Posterior cingulate gyrus (tissue), 11 donors: ENCODE measurements at places on chromosomes 7 and 10.

- no peak for DNase-seq
Observed at GRCh38 chr7:114086914-114087652, 168.3 kb upstream of the PPP1R3A start.

DNA sequence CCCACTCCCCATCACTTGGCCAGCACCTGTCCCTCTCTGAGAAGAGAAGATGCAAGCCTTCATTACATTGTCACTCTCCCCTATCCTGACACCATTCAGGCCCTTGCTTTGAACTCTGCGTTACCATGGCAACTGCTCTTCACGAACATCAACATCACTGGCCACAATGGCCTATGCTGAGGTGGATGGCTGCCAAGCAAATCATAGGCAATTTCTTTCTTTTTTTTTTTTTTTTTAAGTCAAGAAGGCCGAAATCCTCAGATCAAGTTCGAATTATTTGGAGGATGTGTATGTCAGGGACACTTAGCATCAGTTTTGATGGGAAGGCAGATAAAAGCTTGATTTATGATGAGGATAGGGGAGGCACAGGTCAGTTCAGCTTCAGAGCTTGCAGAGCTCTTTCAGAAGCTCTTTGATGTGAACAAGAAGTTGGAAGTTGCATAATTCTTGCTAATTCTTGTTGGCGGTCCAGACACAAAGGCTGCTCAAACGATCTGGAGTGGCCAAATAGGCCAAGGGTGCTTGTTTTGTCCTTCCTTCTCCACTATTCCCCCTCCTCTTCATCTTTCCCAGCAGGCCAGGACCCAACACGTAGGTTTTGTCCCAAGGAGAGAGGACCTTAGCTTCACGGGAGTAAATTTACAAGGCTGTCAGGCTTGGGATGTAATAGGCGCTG is 179.9 kb upstream of the NPVF start:
- DNase-seq = no peak

- no peak for DNase-seq
Observed at GRCh38 chr10:4267086-4267773, 482.2 kb upstream of the KLF6 start.

DNA sequence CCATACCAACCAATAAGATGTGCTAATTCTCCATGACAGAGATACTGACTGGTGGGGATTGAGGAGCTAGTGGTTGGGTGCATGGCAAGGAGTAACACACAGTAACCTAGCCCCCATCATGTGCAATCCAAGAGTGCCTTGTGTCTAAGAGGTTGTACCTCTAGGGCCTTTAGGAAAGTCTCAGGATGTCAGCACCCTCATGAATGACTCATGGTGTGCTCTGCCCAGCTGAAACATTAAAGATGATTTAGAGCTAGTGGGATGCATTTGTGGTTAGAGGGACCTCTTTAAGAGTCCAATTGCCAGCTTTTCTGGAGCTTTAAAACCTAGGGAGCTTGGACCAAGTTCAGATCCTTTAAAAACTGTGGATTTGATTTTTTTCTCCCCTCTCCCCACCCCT is 181.1 kb downstream of the HERPUD2 start:
- no peak for DNase-seq

- DNase-seq = peak; percentile 90
Observed at GRCh38 chr10:58963723-58964124, 212.7 kb upstream of the PHYHIPL start.

DNA sequence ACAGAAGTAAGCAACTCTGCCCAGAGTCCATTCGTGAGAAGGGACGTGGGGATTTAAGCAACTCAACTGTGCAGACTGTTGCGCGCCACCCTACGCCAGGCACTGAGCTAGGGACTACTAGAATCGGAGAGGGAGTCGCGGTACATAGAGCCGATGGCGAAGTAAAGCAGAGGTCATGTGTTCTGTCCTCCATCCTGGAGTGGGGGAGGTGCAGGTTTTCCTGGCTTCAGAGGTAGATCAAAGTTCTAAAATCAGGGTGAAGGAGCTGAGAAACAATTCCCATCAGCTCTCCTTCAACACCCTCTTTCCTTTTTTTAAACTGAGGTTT is 23.2 kb downstream of the SLC35G1 start:
- DNase-seq = no peak

GRCh38 chr7:25385506-25386136 is 157.3 kb upstream of the NPVF start:
- DNase-seq = no peak

DNA sequence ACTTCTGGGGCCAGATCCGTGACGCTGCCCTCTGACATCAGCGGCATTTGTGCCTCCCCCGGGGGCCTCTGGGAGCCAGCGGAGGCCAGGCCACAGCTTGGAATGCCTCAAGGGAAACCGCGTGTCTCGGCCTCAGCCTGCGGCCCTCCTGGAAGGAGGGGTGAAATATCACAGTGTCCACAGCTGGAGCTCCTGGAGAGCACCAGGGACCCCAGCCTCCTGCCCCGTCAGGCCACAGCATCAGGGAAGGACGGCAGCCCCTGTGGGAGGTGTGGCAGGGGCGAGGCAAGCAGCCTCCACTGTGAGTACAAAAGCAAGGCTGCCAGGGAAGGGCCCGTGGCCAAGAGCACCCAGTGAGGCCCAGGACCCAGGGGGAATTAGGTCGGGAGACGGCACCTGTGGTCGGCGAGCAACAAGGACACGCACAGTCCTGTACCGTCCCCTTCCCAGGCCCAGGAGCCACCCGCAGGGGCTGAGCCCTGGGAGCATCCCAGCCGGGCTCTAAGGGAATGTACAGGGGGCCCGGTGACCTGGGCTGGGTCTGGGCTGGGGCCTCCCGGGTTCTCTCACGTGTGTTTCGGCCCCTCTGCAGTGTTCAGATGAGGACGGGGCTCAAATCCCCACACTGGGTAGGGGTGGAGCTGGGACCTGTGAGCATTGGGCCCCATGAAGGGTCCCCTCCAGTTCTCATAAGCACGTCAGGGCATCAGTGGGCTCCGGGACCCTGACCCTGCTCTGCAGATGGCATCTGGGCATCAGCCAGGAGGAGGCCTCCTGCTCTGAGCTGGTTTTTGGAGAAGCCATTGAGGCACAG is 18.7 kb upstream of the KNDC1 start:
- no peak for DNase-seq

DNA sequence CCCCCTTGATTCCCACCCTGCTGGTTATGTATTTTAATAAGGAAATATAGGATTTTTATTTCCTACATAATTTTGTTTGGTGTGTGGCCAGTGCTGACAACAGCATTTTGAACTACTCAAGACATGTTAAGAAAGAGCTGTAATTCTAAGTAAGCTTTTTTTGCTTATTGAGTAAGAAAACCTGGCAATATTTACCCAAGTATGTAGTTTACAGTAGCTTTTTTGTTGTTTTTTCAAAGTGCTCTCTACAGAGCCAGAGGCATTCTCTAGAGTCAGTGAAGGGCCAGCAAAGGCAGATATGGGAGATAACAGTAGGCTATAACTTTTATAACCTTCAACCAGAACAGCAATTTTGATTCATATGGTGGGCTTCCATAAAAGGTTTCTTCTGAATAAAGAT is 63.2 kb upstream of the TMEM168 start:
- DNase-seq = no peak

GRCh38 chr10:30357075-30357801 is 8.2 kb upstream of the MTPAP start:
- DNase-seq = no peak

- no peak for DNase-seq
Observed at GRCh38 chr7:28217143-28217542, 36.5 kb upstream of the JAZF1 start.

DNA sequence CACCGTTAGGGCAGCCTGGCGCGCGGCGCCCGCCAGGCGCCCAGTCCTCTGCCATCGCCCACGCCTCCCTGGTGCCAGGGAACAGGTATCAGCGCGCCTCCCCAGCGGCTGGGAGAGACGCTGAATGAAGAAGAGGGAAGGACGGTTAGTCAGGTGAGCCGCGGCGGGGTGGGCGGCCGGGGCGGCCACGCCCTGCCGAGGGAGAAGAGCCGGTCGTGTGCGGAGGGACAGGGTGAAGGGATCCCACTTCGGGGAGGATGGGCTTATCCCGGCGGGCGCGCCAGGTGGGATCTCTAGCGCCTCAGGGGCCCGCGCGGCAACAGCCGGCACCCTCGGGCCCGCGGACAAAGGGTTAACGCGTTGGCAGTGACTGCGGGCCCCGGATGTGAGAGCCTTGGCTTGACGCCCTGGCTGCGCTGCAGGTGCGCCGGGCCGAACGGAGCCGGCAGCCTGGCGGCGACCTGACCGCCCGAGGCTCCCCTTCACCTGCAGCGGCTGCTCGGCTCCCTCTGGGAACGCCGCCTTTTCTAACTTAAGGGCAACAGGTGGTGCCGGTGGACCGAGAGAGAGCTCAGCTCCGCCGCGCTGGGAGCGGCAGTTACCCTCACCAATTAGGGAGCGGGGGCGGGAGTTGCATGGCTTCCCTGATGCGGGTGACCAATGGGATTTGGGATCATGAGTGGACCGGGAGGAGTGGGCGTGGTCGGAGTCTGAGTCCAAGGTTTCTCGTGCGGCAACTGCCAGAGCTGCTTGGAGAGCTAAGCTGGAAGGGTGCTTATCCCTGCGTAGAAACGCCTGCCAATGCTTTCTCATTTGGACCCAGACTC is at the start of gene ARL4A:
Gene ARL4A, plus strand, starts transcription at position 743 of the 827 bp plus-strand sequence. CDS start 622 bp downstream, outside the sequence.
- DNase-seq = peak; percentile 98

DNA sequence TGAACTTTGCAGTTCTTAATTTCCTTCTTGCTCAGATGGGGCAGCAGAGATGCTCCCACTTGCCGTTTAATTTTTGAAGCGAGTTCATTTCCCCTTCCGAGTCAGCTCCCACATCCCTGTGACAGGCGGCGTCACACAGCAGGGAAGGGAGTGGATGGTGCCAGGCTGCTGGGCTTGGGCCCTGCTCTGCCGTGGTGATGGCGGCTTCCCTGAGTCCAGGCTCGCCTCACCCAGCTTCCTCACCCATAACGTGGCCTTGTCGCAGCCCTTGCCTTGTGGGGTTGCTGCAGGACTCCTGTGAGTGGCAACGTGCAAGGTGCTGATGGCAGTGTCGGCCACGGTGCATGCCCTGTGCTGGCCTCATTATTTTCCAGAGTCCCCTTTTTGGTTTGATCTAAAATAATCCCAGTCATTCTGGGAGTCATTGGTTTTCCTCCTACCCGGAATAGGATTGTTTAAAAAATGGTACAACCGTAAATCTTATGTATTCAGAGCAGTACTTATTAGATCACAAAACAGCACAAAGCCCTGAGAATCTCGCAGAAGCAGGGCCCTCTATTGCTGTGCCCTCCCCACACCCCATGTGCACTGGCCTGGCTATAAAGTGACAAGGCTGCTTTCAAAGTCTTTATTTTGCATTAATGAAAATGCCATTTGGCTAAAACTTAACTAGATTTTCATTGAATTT is 260.1 kb downstream of the WDR37 start:
- DNase-seq = peak; percentile 60

- no peak for DNase-seq
Observed at GRCh38 chr7:29230871-29231345, 36.3 kb downstream of the CHN2 start.

GRCh38 chr10:73635781-73636180 is 5.5 kb downstream of the MYOZ1 start:
- no peak for DNase-seq

DNA sequence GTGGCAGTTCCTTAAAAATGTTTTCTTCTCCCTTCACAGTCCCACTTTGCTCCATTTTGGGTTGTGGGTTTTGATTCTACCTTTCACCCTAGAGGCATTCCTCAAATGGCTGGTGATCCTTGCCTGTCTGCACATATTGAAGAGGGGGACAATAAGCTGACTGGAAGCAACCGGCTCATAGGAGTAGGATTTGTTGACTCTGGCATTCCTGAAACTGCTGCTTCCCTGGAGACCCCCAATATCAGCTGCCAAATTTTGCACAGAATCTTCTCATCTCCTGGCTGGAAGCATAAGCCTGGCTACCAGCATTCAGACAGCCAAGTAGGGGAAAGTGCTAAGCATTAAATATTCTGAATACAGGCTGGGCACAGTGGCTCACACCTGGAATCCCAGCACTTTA is 53.7 kb downstream of the KIF5B start:
- no peak for DNase-seq

DNA sequence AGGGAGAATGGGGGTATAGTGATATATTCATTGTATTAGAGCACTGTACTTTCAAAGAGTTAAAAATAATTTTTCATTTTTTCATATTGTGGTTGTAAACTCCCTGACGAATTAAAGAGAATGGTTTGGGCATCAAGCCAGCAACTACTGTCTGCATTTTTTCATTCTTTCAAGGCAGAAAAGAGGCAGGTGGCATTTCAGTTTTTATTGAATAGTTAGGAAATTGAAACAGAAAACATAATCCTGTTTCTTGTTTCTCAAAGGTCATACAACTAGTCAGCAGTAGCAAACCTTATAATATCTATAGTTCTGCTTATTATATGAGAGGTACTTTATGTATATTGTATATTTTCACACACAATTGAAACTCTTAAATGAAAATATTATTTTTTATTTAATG is 303.9 kb upstream of the KCND2 start:
- DNase-seq = no peak

- no peak for DNase-seq
Observed at GRCh38 chr10:101881036-101881774, 37.6 kb upstream of the KCNIP2 start.

GRCh38 chr7:2921653-2922347 is 77.7 kb upstream of the GNA12 start:
- no peak for DNase-seq

DNA sequence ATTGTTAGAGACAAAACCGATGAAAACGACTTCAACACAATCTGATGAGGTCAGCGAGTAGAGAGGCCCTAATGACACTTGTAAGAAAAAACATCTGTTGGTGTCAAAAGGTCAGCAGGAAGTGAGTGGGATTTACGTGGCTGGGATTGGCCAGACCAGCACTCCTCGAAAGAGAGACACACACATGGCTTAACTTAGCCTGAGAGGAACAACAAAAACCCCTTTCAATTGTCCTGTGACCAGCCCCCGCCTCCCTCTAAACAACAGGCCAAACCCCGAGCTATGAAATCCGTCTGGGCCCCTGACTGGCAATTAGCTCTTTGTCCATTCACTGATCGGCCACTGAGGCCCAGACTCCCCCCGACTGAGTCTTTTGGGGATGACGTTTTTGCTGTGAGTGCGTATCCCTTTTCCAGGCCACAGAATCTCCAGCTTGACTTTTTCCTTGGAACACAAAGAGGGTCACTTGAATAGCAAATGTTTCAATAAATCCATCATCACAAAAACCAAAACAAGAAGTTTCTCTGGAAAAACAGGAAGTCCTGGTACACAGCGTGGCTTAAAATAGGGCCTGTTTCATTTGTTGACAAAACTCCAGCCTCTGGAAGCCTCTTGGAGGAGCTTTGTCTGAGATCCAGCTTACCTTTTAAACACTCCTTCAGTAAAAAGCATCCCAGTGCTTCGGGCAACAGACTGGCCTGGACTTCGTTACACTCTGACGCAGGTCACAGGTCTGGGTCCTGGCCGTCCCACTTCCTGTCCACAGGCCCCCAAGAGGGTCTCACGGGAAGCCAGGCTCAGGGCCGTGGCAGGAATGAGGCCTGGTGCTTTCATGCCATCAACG is 103.0 kb downstream of the CTBP2 start:
- peak; percentile 77 for DNase-seq
